ENCODE measurements at places on chromosomes 7 and 10.

- peaks cover 4% of the 10 kb centered on the region for H3K4me1 ChIP-seq
- no peak overlapping the region for H3K4me3 ChIP-seq
- DNase-seq = no peak
- no peaks in the 10 kb centered on the region for H3K27me3 ChIP-seq
- H3K36me3 ChIP-seq = no peaks in the 10 kb centered on the region
These were observed 2.5 kb upstream of the LAMB4 start for GRCh38 chr7:108132551-108133265.

GRCh38 chr7:36310897-36311296, 78.8 kb upstream of the ANLN start:
- no peak overlapping the region for H3K4me3 ChIP-seq
- H3K4me1 ChIP-seq = no peaks in the 10 kb centered on the region
- no peak overlapping the region for H3K27ac ChIP-seq
- no peaks in the 10 kb centered on the region for H3K36me3 ChIP-seq
- peaks cover 9% of the 10 kb centered on the region for H3K27me3 ChIP-seq
- no peak for DNase-seq

- H3K4me1 ChIP-seq = peaks cover 17% of the 10 kb centered on the region
- DNase-seq = no peak
- H3K27me3 ChIP-seq = no peaks in the 10 kb centered on the region
- no peaks in the 10 kb centered on the region for H3K36me3 ChIP-seq
- peak overlapping the region; percentile 18 for H3K4me3 ChIP-seq
- peak overlapping the region; percentile 34 for H3K27ac ChIP-seq
These were observed 38.8 kb downstream of the DLG5 start for GRCh38 chr10:77887631-77888355.

DNA sequence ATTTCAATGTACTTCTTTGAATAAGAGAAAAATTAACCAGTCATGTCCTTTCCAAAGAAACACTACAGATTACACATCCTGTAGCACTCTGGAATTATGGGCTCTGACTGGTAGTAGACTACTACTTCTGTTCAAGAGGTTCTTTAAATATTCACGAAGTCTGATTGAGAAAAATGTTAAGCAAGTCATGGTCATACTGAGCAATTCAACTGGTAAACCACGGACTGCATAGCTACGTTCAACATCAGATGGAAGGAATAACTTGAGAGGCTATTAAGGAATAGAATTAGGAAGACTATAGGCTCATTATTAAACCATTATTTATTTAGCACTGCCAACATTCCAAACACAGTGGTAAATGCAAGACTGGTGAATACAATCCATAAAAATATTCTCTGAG, 160.8 kb downstream of the IMMP2L start:
- DNase-seq = peak; percentile 55
- no peaks in the 10 kb centered on the region for H3K27me3 ChIP-seq
- no peak overlapping the region for H3K27ac ChIP-seq
- no peak overlapping the region for H3K4me3 ChIP-seq
- H3K36me3 ChIP-seq = no peaks in the 10 kb centered on the region
- H3K4me1 ChIP-seq = no peaks in the 10 kb centered on the region

- H3K4me3 ChIP-seq = no peak overlapping the region
- H3K4me1 ChIP-seq = peaks cover 4% of the 10 kb centered on the region
These were observed 403.7 kb downstream of the RPS24 start for GRCh38 chr10:78437407-78437768.

- no peaks in the 10 kb centered on the region for H3K4me1 ChIP-seq
- H3K27ac ChIP-seq = no peak overlapping the region
- no peak for DNase-seq
- H3K27me3 ChIP-seq = no peaks in the 10 kb centered on the region
- H3K4me3 ChIP-seq = no peak overlapping the region
- peaks cover 3% of the 10 kb centered on the region for H3K36me3 ChIP-seq
These were observed 14.9 kb downstream of the ANKMY2 start for GRCh38 chr7:16630654-16631053.

DNA sequence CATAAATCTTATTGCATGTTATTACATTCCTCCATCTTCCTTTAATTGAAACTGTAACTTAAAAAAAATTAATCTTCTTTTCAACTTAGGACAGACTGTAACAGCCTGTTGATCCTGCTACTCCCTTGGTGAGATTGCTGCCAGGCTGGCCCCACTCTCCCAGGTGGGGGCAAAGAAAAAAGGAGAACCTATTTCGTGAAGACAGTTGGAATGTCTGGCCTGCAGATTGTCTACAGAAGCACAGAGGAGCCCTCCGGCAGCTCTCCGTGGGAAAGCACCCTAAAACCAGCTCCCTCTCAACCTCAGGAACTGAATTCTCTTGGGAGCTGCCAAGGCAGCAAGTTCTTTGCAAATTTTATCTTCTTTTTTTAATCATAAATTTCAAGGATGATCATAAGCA, 32.8 kb downstream of the GRB10 start:
- DNase-seq = no peak
- H3K27ac ChIP-seq = no peak overlapping the region
- H3K4me3 ChIP-seq = no peak overlapping the region

GRCh38 chr10:132336919-132337407, 5.0 kb downstream of the LRRC27 start:
- no peak overlapping the region for H3K4me3 ChIP-seq
- H3K27me3 ChIP-seq = no peaks in the 10 kb centered on the region
- H3K36me3 ChIP-seq = peaks cover 17% of the 10 kb centered on the region
- no peaks in the 10 kb centered on the region for H3K4me1 ChIP-seq

DNA sequence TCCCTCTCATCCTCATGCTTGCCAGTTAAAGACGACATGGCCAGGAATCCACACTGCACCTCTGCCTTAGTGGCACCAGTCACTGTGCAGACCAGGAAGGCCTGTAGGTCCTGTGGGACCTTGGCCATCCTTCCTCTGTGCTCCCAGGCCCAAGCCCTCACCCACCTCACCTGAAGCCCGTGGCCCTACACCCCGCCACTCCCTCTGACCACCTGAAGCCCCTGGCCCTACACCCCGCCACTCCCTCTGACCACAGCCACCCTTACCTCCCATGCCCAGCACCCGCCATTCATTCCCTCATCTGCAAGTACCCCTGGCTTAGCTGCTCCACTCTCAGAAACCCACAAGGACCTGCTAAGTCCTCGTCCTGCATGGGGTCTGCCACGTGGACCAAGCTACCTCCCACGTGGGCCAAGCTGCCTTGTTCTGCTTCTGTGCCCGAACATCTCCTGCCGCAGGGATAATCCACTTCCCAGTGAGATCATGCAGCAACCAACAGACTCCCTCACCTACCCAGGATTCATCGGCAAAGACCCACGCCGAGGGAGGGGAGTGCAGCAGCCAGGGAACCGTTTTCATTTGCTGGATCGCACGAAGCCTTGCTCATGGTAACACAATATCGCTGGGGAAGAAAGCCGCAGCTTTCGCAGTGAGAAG, 151.2 kb downstream of the TCERG1L start:
- H3K36me3 ChIP-seq = no peaks in the 10 kb centered on the region
- no peaks in the 10 kb centered on the region for H3K4me1 ChIP-seq
- H3K4me3 ChIP-seq = no peak overlapping the region

DNA sequence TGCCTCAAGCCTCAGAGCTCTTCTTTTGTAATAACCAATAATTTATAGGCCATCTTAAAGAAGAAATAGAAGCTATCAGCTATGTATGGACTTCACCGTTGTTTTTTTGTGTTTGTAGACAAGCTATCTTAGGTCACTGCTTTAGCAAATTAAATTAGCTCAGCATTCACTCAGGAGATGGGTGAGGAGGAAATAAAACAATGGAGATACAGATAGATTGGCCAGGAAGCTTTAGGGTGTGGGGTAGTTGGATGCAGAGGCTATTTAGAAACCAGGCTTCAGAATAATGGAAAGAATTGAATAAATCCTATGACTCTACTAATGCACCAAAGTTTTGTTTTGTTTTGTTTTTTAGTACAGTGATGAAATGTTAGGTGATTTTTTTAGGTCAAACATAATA, 66.1 kb downstream of the MDFIC start:
- H3K36me3 ChIP-seq = peaks cover 4% of the 10 kb centered on the region
- H3K27me3 ChIP-seq = no peaks in the 10 kb centered on the region
- no peak overlapping the region for H3K27ac ChIP-seq
- H3K4me3 ChIP-seq = no peak overlapping the region

- H3K27ac ChIP-seq = no peak overlapping the region
- peaks cover 4% of the 10 kb centered on the region for H3K4me1 ChIP-seq
- H3K27me3 ChIP-seq = no peaks in the 10 kb centered on the region
- no peaks in the 10 kb centered on the region for H3K36me3 ChIP-seq
These were observed 66.5 kb downstream of the GNAT3 start for GRCh38 chr7:80445351-80445750.

DNA sequence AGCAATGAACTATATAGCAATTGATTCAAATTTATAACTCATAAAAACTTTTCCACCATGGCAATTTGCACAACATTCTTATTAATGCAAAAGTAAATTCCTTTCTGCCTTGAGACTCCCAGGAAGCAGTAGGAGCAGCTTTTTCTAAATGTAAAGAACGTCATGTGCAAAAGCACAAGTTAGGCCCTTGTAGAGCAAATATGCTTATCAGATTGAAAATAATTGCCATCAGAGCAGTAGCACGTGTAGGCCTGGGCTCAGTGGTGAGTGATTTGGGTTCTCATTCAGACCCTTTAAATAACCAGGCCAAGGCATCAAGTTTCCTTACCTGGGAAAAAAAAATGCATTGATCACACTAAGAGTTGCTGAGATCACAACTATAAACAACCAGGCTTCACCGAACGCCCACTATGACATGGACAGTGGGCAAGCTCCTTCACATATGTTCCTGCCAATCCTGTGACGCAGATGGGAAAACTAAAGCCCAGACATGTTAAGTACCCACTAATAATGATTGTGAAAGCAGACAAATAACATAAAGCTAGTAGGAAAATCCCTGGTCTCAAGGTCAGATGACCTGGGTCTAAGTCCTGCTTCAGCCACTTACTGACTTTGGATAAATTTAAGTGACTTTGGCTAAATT, 22.1 kb upstream of the SAR1A start:
- H3K36me3 ChIP-seq = no peaks in the 10 kb centered on the region
- H3K4me1 ChIP-seq = peaks cover 33% of the 10 kb centered on the region
- H3K27me3 ChIP-seq = no peaks in the 10 kb centered on the region
- peak; percentile 42 for DNase-seq
- peak overlapping the region; percentile 100 for H3K27ac ChIP-seq
- no peak overlapping the region for H3K4me3 ChIP-seq

- no peak overlapping the region for H3K27ac ChIP-seq
- peaks cover 43% of the 10 kb centered on the region for H3K4me1 ChIP-seq
- no peak overlapping the region for H3K4me3 ChIP-seq
- DNase-seq = no peak
- no peaks in the 10 kb centered on the region for H3K27me3 ChIP-seq
These were observed 37.5 kb downstream of the GNA12 start for GRCh38 chr7:2806571-2806970.

- no peak overlapping the region for H3K4me3 ChIP-seq
- H3K4me1 ChIP-seq = no peaks in the 10 kb centered on the region
- H3K27ac ChIP-seq = no peak overlapping the region
- no peak for DNase-seq
- no peaks in the 10 kb centered on the region for H3K27me3 ChIP-seq
These were observed 306.3 kb upstream of the SP8 start for GRCh38 chr7:21092766-21093702.

Measured in IMR-90 (cell line).